ENCODE measurements at places on chromosomes 2 and 18.
A peak's percentile ranks its signal among the peaks of the same experiment; 100 is the strongest.

DNA sequence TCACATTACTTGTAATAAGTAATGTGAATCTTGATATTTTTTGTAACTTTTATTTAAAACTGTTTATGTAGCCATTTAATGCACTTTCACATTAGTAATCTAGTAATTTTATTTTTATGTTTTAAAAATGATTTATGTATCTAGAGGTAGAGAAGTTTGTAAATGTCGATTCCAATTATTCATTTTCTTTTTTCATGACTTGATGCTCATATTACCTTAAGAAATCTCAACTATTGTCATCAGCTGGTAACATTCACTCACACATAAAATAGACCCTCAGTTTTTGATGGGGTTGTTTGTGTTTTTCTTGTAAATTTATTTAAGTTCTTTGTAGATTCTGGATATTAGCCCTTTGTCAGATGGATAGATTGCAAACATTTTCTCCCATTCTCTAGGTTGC, 351.7 kb upstream of the CDH7 start:
- no peak for DNase-seq

- no peak for DNase-seq
These were observed 151.4 kb downstream of the ETAA1 start for GRCh38 chr2:67548317-67549201.

- no peak for DNase-seq
These were observed 7.4 kb upstream of the MBOAT2 start for GRCh38 chr2:9010866-9011265.

- no peak for DNase-seq
These were observed 361.7 kb downstream of the ANAPC1 start for GRCh38 chr2:111522231-111522768.

DNA sequence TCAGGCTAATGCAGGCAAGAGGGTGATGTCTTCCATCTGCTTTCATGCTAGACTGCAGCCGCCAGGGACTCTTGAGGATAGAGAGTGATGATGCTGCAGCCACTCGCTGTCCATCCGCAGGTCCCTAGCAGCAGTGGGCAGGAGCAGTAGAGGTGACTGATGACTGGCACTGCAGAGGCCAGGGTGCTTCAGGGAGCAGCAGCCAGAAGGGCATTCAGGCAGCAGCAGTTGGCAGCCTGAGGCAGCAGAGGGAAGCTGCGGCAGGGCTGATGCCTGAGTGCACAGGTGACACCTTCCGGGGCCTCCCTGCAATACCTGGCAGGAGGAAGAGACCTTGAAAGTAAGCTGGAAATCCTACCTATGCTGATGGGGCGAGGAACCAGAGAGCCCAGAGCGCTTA, 214.2 kb downstream of the ICOS start:
- DNase-seq = no peak

GRCh38 chr18:13612196-13612997, 114.0 kb downstream of the FAM210A start:
- DNase-seq = no peak

GRCh38 chr2:229910832-229911412, 10.9 kb downstream of the TRIP12 start:
- peak; percentile 57 for DNase-seq

DNA sequence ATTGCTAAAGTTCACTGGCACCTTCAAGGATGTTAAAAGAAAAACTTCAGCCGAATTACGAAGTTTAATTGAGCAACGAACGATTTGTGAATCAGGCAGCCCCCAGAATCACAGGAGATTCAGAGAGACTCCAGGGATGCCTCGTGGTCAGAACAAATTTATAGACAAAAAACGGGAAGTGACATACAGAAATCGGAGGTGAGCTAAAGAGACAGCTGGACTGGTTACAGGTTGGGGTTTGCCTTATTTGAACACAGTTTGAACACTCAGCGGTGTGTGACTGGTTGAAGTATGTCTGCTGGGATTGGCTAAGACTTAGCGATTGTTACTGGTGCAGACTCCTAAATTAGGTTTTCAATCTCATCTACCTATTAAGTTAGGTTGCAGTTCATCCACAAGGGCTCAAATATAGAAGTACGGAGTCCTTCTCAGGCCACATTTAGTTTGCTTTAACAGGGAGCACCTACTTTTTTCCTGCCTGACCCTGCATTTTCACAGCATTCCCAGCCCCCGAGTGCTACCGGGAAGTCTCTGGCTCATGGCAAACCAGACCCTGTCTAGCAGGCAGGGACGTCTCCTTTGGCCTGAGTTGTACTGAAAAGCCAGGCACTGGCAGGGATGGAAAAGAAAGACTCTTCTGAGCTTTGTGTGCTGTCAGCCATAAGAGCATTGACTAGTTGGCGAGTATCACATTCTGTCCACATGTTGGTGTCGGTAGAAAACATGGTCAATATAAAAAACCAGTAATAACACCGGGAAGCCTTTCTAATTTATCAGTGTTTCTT, 41.1 kb downstream of the CDCA7 start:
- DNase-seq = no peak

All from SK-MEL-5 (cell line).